ENCODE measurements at places on chromosomes 11 and 22. TPM values are rescaled to one million over a fixed set of nuclear protein-coding genes. Genes with fewer than 3 reads are reported as not detected.

The MUC5B gene
- not detected for total RNA-seq

The DBX1 gene
- total RNA-seq, result not detected

The ZP1 gene
- total RNA-seq, result 0.50 TPM

The PTPRJ gene
- 6.4 TPM for total RNA-seq

The UBQLNL gene
- 0.17 TPM for total RNA-seq

The ACO2 gene
- total RNA-seq, result 83.8 TPM

The KCNQ1OT1 gene
- 0.50 TPM for total RNA-seq

The GRIA4 gene
- total RNA-seq, result 0.34 TPM

The APOBEC3H gene
- total RNA-seq, result 0.30 TPM

The TRIM49 gene
- not detected for total RNA-seq

The PRG3 gene
- total RNA-seq, result not detected

The FAT3 gene
- 0.59 TPM for total RNA-seq

The PHETA2 gene
- 16.8 TPM for total RNA-seq

The UCP3 gene
- total RNA-seq, result 0.30 TPM

The PRODH gene
- total RNA-seq, result not detected

The SLC35C1 gene
- 22.0 TPM for total RNA-seq

The LMO2 gene
- total RNA-seq, result 0.30 TPM

The STARD10 gene
- 10.4 TPM for total RNA-seq

The NAALAD2 gene
- total RNA-seq, result 2.2 TPM

The MAPK11 gene
- 5.5 TPM for total RNA-seq

The CD248 gene
- total RNA-seq, result 41.8 TPM

The OVCH2 gene
- not detected for total RNA-seq

The SERPING1 gene
- 56.3 TPM for total RNA-seq

The ASRGL1 gene
- total RNA-seq, result 1.8 TPM

The TESMIN gene
- 3.4 TPM for total RNA-seq

The AGBL2 gene
- 0.17 TPM for total RNA-seq

The IGSF22 gene
- total RNA-seq, result under 0.01 TPM

The SOX6 gene
- 0.67 TPM for total RNA-seq

The GPR152 gene
- total RNA-seq, result not detected

The PGA4 gene
- total RNA-seq, result 0.17 TPM

The CDC42EP1 gene
- 70.0 TPM for total RNA-seq

The OR4A16 gene
- not detected for total RNA-seq

The RIBC2 gene
- total RNA-seq, result 1.0 TPM
